Renal cortical epithelial cell (primary cell): ENCODE measurements at places on chromosomes 5 and 9.
A peak's percentile ranks its signal among the peaks of the same experiment; 100 is the strongest.

GRCh38 chr5:14415698-14416074 lies 165.9 kb upstream of the OTULINL start:
- DNase-seq: no peak

- no peak for DNase-seq
Observed at GRCh38 chr9:71106992-71107391, 14.4 kb downstream of the TRPM3 start.

GRCh38 chr9:111961575-111961974 lies 65.0 kb downstream of the UGCG start:
- DNase-seq: peak; percentile 98

- no peak for DNase-seq
Observed at GRCh38 chr5:82624062-82624461, 345.9 kb upstream of the RPS23 start.

DNA sequence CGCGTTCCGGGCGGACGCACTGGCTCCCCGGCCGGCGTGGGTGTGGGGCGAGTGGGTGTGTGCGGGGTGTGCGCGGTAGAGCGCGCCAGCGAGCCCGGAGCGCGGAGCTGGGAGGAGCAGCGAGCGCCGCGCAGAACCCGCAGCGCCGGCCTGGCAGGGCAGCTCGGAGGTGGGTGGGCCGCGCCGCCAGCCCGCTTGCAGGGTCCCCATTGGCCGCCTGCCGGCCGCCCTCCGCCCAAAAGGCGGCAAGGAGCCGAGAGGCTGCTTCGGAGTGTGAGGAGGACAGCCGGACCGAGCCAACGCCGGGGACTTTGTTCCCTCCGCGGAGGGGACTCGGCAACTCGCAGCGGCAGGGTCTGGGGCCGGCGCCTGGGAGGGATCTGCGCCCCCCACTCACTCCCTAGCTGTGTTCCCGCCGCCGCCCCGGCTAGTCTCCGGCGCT lies at the start of gene DAPK1:
Gene DAPK1 (plus strand): TSS at position 264 of the 442 bp plus-strand sequence. CDS start 1,211 bp downstream, outside the sequence.
- peak; percentile 44 for DNase-seq

- no peak for DNase-seq
Observed at GRCh38 chr5:56185768-56186311, 47.3 kb downstream of the ANKRD55 start.

- DNase-seq: peak; percentile 68
Observed at GRCh38 chr5:98872674-98873073, 56.1 kb downstream of the CHD1 start.

DNA sequence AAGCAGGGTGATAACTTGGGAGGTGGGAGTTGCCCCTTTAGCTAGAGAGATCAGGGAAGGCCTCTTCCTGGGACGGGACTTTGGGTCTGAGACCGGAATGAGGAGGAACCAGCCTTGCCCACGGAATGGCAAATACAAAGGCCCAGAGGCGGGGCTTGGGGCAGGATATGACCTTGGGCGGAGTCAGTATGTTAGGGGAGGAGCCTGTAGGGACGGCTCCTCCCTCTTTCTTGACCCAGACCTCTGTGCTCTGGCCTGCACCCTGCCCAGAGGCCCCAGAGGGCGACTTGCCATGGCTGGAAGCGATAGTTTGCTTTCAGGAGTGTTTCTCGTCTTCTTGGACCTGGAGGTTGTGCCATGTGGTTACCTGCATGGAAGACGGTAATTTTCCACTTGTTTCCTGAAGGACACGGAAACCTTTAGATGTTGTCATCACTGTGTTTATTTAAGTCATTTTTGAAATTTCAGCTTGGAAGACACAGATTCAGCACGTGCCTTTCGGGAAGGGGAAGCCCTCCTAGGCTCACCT lies 85.6 kb downstream of the DAB2IP start:
- DNase-seq: no peak

DNA sequence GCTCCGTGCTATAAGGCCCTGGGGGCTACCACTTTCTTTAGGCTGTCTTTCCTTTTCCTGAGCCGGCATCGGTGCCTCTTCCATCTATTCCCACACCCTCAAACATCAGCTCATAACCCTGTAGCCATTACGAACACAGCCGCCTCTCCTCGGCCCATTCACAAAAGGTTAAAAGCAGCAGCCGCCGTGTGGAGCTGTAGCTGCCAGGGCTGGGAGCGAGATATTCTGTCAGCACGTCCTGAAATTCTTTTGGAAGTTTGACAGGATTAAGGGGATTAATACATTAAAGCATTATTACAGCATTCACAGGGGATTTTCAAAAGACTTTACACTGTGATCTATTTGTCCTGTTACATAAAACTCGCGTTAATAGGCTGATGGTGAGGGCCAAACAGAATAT lies 428.2 kb downstream of the CDK5RAP2 start:
- no peak for DNase-seq

GRCh38 chr9:15182101-15182551 lies 124.9 kb downstream of the TTC39B start:
- DNase-seq: no peak

DNA sequence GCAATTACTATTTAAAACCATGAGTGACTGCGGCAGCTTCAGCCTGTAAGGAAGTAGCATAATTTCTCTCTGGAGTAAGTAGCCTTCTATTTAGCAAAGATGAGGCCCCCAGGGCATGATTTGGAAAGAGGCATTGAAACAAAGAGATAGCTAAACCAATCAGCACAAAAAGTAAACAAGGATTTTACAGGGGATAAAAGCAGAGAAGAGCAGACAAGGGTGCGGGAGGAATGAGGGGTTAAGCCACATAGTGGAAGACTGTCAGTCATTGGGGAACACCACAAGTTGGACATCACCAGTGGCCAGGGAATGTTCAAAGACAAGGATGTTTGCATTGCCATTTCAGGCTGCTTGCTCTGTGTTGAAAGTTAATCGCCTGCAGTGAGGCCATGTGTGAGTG lies 24.0 kb upstream of the C5orf63 start:
- no peak for DNase-seq

DNA sequence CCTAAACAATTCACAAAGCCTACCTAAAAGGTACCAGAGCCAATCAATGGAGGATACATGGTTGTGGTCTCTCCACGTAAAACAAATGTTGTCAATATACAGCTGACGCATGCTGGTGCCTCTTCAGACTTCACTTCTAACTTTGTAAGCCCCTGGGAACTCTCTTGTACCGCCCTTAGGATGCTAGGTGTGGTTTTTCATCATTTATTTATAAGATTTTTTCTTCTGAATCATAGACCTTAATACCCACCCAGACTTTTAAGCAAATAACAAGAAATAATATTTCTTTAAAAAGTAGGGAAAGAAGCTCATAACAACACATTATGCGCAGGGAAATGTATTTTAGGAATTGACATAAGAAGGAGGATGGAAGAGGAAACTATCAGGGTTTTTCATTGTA lies 33.0 kb downstream of the SSBP2 start:
- DNase-seq: no peak

GRCh38 chr9:112170968-112171367 lies 4.1 kb downstream of the SUSD1 start:
- no peak for DNase-seq

- no peak for DNase-seq
Observed at GRCh38 chr5:160268121-160268520, 38.8 kb downstream of the FABP6 start.

GRCh38 chr9:129334105-129334935 lies 156.3 kb upstream of the IER5L start:
- peak; percentile 99 for DNase-seq

GRCh38 chr9:127279717-127280285 lies 15.2 kb downstream of the GARNL3 start:
- no peak for DNase-seq

DNA sequence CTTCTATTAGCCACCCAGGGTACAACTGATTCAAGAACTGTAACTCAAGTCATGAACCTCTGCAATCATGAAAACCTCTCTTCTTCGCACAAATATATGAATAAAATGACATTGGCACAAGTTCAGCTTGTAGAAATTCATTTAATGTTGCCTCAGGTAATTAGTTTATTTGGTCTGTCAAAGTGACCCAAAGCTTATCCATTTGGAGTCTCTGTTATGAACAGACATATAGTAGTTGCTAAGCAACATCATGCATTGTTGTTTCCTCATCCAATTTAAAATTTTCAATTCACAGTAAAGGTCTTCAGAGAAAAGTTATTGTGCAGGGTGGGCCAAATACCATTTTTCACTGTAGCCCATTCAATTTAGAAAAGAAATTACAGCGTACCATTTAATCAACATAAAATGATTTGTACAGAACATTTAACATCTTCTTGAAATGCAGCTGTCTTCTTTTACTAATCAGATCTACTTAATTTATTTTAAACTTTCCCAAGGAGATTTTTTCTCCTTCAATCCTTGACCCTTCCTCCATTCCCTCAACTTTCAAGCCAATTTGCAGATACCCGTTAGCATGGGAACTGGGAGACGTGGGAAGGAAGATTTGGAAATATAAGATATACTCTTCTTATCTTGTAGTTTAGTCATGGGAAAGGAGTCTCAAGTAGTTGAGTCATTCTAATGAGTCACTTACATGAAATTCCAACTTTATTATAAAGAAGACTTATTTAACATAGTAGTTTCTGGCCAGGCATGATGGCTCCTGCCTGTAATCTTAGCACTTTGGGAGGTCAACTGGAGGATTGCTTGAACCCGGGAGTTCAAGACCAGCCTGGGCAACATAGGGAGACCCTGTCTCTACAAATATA lies 231.3 kb downstream of the ATPSCKMT start:
- DNase-seq: peak; percentile 88

DNA sequence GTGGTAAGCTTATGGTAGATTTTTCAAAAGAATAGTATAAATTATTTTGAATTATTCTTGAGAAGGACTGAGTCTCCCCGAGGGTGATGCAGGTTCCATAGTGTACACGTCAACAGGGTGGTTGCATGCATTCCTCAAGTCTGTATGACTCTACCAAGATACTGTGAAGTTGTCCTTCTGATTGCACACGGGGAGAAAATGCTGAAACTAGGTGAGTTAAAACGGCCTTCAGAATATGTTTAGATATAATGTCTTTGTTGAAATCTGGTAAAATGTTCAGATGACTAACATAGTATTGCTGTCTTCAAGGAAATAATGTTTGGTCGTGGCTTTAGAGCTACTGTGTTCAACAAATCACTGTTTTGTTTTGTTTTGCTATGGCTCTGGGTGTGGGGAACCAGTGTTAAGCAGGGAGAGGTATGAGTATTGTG lies 22.4 kb upstream of the TNFAIP8 start:
- DNase-seq: peak; percentile 39

DNA sequence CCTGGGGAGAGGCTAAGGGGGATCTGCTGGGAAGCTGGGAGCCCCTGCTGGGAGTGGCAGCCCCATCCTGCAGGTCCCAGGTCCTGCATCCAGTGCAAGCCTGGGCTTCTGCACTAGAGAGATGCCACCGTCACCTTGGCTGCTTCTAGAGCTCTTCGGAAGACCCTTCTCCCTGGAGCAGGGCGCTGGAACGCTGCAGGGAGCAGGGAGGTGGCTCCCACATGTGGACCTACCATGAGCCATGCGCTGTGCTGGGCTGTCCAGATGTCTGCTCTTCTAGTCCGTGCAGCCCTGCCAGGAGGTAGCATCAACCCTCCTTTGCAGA lies 90.9 kb upstream of the PHYKPL start:
- no peak for DNase-seq

DNA sequence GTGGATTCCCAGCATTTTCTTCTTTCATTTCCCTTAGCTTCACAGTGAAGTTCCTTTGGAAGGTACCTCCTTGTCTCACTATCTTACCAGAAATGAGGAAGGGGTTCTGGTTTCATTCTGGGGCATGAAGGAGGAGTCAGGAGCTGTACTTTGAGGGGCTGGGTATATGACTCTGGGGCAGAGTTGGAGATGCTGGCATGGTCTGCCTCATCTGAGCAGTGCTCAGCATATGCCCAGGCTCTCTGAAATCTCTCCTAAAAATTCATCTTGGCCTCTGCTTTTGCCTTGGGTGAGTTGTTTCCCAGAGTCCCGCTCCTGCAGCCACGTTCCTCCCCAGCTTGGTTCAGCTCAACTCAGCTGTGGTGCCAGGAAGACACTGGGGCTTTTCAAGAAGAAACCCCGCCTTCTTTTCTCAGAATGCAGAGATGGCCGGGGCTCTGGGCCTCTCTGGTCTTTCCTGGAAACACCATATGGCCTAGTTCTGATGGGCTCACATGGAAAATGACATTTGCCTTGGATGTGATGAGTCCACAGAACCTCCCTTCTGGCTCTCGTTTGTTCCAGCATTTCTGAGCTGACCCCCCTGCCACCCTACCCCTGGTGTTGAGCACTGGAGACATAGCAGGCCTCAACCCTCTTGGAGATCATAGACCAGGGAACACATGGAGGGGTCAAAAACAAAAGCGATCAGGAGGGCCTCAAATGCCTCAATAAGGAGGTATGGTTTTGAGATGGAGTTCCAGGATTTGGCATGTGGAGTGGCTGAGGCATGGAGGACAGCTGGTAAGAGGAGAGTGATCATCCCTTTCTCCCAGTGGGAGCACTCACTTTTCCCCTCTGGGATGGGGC lies 12.0 kb upstream of the TGFBR1 start:
- DNase-seq: no peak

DNA sequence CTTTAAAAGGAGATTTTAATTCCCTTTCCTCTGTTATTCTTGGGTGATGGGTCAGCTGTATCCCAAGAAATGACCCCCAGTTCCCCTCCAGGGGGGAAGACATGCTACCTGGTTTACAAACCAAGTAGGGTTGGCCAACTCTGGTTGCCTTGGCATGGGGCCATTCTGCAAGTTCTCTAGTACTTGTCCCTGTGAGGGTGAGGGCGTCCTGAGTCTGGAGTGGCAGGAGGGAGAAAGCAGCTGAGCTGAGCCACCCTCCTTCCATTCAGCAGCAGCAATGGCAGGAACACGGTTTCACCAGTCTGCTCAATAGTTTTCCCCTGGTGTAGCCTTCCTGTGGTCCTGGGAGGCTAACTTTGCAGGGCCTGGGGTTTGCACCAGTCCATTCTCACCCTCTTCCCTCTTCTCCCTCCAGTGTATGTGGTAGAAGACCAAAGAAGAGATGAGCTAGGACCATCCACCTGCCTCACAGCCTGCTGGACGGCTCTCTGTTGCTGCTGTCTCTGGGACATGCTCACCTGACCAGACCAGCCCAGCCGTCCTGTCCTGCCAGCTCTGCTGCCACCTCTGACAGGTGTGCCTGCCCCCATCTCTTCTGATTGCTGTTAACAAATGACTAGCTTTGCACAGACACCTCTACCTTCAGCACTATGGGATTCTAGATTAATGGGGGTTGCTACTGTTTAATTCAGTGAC lies 59.9 kb downstream of the PFDN1 start:
- DNase-seq: no peak

GRCh38 chr9:126490871-126491567 lies 122.7 kb upstream of the LMX1B start:
- DNase-seq: peak; percentile 51
